Uterus (tissue), 4 donors: ENCODE measurements at places on chromosomes 4 and X. TPM values are rescaled to one million over a fixed set of nuclear protein-coding genes. Genes with fewer than 3 reads are reported as not detected.

- no peak for DNase-seq
These were observed 12.2 kb downstream of the SPOCK3 start for GRCh38 chr4:167222099-167222498.

DNA sequence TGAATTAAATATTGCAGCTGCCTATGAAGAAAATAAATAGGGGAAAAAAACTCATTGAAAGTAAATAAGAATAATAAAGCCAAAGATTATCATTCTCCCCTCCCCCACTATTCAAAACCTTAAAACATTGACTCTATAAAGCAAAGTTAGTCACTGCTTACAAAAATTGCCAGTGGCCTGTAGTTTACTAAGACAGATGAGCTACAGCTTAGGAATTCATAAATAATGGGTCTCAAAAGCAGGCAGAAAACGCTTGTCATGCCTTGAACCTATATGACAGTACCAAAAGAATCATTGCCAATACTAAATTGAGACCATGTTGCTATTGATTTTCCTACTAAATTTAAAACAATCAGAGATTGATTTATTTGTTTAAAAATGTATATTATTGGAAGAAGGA is 78.9 kb downstream of the SLC10A7 start:
- no peak for DNase-seq

DNA sequence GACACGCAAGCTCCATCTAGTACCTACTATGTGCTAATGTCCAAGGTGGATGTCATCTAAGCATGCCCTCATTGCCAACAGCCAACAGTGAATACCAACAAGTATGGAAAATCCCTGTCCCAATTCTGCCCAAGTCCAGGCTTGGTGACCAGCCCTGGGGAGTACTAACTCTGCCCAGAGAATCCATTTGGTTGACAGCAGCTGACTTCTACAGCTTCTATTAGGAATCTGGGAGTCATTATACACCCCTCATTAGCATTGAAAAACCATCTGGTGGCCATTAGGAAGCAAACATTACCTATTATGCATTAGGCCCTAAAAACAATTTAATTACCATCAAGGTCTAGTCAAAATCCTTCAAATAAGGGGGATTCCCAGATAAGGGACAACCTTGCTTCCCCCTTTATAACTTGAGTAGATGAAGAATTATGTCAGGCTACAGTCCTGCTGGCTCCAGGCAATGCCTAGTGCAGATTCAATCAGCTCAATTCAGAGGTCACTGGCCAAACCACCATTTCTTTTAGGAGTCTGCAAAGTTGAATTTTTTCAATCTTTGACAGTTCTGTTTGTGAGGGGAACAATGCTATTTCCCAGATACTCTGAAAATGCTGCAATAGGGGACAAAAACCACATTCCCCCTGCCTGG is 228.0 kb upstream of the LDB2 start:
- no peak for DNase-seq

DNA sequence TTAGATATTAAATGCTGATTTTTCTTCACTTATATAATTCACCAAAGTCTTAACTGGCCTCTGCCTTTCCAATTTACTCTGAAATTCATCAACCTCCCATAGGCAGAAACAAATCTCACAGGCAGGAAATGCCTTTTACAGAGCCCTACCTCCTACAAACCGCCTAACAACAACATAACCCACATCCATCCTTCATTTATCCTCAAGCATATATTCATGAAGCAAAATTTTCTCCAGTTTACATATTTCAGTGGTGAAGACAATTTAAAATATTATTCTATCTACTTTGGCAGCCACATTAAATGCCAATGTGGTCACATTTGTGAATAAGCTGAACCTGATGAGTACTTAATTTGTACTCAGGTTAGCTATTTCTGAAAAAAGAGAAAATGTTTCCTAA is 30.3 kb downstream of the SEPSECS start:
- no peak for DNase-seq

DNA sequence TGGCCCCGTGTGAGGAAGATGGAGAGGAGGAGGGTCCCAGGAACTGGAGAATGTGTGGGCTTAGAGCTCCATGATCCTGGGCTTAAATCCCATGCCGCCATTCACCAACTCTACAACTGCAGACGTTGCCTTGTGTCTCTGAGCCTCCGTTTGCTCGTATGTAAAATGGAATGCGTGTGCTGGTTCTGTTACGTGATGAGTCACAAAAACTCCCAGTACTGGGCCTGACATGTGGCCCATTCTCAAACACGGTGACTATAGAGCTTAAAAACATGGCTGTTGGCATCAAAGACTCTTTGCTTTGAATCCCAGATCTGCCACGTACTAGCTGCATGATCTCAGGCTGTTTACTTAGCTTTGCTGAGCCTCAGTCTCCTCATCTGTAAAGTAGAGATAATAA is 13.0 kb upstream of the AFAP1 start:
- no peak for DNase-seq

GRCh38 chr4:37043342-37043741 is 201.2 kb upstream of the NWD2 start:
- DNase-seq: no peak

DNA sequence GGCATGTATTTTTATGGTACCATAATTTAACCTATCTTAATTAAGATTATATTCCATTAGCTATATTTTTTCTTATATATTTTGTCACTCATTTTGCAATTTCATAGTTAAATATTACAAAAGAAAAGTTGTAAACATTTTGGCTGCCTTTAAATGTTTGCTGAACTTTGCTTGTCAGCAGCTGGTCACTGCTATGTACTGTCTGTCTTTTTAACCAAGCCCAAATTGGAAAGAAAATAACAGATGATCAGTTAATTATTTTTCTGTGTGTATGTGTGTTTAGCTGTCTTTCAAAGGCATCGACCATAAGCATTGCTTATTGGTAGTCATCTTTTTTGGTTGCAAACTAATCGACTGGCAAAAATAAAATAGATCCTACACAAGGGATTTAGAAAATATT is 54.4 kb upstream of the SMAD1 start:
- DNase-seq: no peak

GRCh38 chrX:46791927-46792809 is 33.2 kb upstream of the SLC9A7 start:
- no peak for DNase-seq

GRCh38 chr4:70583952-70584834 is 7.9 kb upstream of the AMBN start:
- no peak for DNase-seq

DNA sequence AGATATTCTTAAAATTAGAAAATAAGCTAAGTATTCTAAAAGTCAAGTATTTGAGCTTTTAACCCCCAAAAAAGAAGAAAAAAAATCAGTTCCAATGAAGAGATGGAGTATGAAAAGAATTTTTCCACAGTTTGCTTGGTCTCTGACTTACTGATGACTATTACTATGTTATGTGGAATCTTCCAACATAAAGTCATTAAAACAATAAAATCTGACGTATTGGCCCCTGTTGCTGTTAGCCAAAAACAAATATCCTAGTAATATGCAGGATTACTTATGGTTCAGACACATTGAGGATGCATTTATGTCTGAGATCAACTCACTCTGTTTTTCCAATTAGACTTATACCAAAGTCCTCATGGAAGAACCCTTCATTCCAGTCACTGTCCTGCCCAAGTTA is 517.2 kb upstream of the ADGRL3 start:
- DNase-seq: no peak

DNA sequence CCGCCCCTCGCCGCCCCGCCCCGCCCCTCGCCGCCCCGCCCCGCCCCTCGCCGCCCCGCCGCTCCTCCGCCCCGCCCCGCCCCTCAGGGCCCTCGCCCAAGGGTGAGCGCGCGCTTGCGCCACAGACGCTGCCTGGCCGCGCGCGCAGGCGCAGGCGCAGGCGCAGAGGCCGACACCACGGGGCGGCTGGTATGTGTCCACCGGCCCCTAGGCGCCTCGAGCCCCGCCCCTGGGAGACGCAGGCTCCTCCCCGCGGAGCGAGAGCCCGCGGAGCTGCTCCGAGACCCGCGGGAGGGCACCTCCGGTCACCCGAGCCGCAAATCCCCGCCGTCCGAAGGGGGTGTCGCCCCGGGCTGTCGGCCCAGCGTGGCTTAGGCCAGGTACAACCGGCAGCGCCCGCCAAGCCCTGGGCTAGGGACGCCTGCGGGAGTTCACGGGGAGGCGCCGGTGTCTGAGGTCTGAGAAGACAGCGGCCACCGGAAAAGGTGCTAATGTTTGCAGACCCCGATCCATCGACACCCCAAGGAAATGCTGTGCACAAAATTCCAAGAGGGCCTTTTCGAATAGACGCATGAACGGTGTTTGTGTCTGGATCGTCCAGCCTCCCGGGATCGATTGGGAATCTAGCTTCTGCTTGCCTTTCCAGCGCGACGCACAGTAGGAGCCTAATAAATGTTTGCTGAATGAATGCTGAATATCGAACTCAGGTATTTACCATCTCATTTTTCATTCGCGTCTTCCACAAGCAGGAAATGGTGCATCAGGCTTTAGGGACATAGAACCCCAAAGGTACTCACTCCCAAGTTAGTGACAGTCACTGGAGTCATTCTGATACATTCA is 473 bp upstream of the CCNQ start:
- peak; percentile 86 for DNase-seq

DNA sequence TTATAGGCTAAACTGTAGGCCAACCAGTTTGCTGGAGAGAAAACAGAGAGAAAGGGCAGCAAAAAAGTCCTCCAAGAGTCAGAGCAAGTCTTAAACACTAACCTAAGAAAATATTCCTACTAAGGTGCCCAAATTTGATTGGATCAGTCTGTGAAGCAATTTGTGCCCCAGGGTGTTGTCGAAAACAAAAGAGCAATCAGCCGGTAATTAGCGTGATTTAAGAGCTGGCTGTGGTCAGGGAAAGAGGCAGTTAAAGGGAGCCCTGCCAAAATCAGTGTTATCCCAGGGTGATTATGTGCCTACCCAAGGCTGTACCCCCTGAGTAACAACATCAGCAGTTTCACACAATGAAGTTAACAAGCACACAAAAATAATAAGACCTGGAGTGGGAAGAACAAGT is 6.4 kb upstream of the BRWD3 start:
- DNase-seq: no peak

GRCh38 chr4:138961664-138962063 is 53.9 kb upstream of the NOCT start:
- DNase-seq: no peak

DNA sequence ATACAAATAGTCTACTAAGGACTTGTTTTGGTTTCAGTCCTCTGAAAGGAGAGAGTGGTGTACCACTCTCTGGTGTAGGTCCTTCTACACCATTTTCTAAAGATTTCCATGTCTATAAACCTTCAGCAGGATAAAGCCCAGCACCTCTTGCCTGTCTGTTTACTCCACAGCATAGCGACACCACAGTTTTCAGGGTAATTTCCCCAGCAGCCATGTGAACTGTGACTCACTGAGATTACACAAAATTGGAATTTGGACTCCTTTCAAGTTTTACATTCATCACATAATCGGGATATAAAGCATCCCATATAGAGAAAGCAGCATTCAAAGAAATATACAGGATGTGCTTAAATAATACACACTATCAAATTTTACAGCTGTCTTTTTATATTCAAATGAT is 229.6 kb downstream of the PRDM5 start:
- DNase-seq: no peak

GRCh38 chrX:12021698-12022097 is 116.6 kb upstream of the FRMPD4 start:
- no peak for DNase-seq

GRCh38 chr4:130183766-130184165 is 1087.8 kb downstream of the C4orf33 start:
- no peak for DNase-seq

DNA sequence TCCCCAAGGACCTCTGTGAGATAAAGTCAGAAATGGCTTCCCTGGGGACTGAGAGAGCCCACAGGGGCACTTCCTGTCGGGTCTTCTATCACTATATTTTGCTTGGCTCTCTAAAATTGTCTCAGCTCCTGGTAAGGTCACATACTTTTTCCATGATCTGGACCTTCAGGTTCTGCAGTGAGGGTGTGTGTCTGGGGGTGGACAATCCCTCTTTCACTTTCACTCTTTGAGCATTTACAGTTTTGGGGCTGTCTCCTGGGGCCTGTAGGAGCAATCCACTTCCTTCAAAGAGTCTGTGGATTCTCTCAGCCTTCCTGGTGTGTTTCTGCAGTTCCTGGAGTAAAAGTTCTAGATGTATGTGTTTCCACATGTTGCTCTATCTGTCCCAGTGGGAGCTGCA is 335.7 kb downstream of the FSTL5 start:
- no peak for DNase-seq

DNA sequence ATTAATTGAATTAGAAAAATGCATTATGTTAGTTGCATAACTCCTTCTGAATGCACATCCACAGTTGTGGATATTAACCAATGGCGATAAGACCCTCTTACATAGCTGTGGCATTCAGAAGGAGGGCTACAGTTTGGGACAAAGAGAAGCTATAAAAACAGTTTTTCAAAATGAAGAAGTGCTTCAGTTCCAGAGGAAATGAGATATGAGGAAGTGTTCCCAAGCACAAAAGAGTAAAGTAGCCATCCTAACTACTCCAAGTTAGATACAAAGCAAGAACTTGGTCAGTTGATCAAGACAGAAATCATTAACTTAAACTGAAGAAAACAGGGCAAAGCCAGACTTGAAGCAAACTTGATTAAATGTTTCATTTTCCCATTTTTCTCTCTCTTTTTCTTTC is 17.2 kb upstream of the ADGRL3 start:
- DNase-seq: no peak

DNA sequence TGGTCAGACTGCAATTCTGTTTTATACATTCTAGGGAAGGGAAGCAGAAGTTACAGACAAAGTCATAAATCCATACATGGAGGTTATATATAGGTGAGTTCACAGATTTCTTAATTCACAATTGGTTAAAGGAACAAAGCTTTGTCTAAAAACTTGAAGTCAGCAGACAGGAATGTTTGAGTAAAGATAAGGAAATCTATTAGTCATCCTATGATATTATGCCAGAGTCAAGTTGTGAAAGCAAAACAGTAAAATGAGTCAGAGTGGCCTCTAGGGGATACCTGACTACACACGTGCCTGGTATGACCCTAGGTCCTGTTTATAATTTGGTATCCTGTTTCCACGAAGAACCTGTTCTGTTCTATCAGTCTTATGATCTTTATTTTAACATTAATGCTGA is 31.5 kb downstream of the ACTRT1 start:
- DNase-seq: no peak

The AFF2 gene
- total RNA-seq: 0.43 TPM

The CXorf49 gene
- total RNA-seq: not detected

The CFAP47 gene
- 0.09 TPM for total RNA-seq

The RADX gene
- total RNA-seq: 3.3 TPM

The USP17L25 gene
- not detected for total RNA-seq

The GPRASP1 gene
- 26.4 TPM for total RNA-seq

The KLHL13 gene
- 155 TPM for total RNA-seq

The F11 gene
- total RNA-seq: not detected

The PLAC8 gene
- total RNA-seq: 6.3 TPM
